ENCODE measurements at places on chromosomes 3 and 15.
A peak's percentile ranks its signal among the peaks of the same experiment; 100 is the strongest.

- DNase-seq: no peak
Measured at GRCh38 chr3:184275961-184276910, at the start of gene ECE2. Gene ECE2, plus strand, starts transcription at chr3:184276022. Its CDS starts 132 bp downstream, at chr3:184276154.

- DNase-seq: no peak
Measured at GRCh38 chr3:194365978-194366490, 3.5 kb downstream of the LRRC15 start.

DNA sequence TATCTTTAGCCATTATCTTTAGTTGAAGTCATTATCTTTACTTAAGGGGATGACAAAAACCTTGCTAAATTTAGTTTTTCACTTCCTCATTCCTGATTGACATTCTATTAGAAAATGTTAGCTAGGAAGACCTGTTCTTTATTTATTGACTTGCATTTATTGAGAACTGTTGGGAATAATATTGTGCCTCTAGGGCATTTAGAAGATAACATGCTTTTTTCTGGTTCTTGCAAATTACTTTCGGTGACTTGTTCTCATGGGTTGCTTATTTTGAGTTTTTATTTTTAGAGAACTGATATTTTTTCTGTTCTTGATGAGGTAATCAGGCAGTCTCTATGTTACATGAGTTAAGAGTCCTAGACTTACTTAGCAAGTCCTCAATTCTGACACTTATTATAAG lies 48.3 kb upstream of the CTDSPL start:
- DNase-seq: no peak

DNA sequence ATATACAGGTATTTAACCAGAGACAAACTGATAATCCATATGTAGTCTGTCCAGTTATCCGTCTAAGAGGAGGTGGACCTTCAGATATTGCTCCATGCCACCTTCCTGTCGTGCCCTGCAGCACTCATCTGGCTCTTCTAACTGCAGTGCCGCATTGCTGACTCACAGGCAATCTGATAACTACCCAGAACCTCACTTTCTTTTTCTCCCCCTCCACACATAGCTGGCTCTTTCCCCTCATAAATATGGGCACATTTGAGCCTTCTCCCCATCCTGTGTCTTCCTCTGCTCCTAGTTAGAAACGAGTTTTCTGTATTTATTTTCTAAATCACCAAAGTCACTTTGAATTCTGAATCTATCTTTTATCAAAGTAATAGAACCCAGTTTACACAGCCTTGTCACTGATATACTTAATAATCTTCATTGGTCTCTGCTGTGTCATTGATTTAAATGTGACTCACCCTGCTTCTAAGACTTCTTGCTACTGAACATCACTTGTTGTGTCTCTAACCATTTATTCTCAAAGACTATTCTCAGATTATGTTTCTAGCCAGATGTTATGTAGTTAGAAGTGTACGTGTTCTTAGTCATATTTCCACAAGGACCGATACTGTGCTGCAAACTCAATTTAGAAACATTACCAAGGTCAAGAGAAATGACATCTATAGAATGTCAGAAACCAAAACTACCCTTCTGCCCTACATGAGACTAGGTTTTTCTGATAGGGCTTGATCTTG lies 17.4 kb upstream of the KCNMB2 start:
- no peak for DNase-seq

- DNase-seq: peak; percentile 65
Measured at GRCh38 chr15:69861331-69862171, 236.2 kb downstream of the TLE3 start.
